ENCODE measurements at places on chromosomes 12 and 14. TPM values are rescaled to one million over a fixed set of nuclear protein-coding genes. Genes with fewer than 3 reads are reported as not detected.

The AMDHD1 gene
- total RNA-seq = 2.3 TPM

The CMA1 gene
- not detected for total RNA-seq

The POC1B gene
- 25.5 TPM for total RNA-seq

The LPAR5 gene
- total RNA-seq = 0.53 TPM

The HCAR2 gene
- total RNA-seq = 0.06 TPM

The GUCY2C gene
- total RNA-seq = not detected

The AGAP2 gene
- 0.23 TPM for total RNA-seq

The NELL2 gene
- total RNA-seq = not detected

The BMAL2 gene
- 17.4 TPM for total RNA-seq

The BHLHE41 gene
- 0.45 TPM for total RNA-seq

The SFSWAP gene
- 27.5 TPM for total RNA-seq

The MNAT1 gene
- 40.3 TPM for total RNA-seq

The TMCC3 gene
- total RNA-seq = 0.99 TPM

The TMEM117 gene
- total RNA-seq = 1.9 TPM

The RGS6 gene
- total RNA-seq = not detected

The SLC41A2 gene
- 21.1 TPM for total RNA-seq

The HOXC4 gene
- total RNA-seq = 3.1 TPM

The FAM234B gene
- total RNA-seq = 3.8 TPM

The MIP gene
- total RNA-seq = not detected

The MRPL42 gene
- total RNA-seq = 39.7 TPM

The SLC16A7 gene
- total RNA-seq = 0.10 TPM

The EML1 gene
- total RNA-seq = 29.0 TPM

The CARMIL3 gene
- 0.48 TPM for total RNA-seq

The GPX2 gene
- total RNA-seq = 236 TPM

The REP15 gene
- total RNA-seq = 0.30 TPM

The IGF1 gene
- not detected for total RNA-seq

The DAZAP2 gene
- 333 TPM for total RNA-seq

The LUM gene
- 0.49 TPM for total RNA-seq

The RNASE3 gene
- total RNA-seq = not detected

The INSM2 gene
- 0.05 TPM for total RNA-seq

The LRRIQ1 gene
- 0.49 TPM for total RNA-seq

The CIROP gene
- not detected for total RNA-seq

The MYH6 gene
- 0.10 TPM for total RNA-seq

The NANOG gene
- not detected for total RNA-seq

The KLRC2 gene
- total RNA-seq = 1.3 TPM

The VDR gene
- total RNA-seq = 3.5 TPM

The IL31 gene
- not detected for total RNA-seq

The PZP gene
- total RNA-seq = not detected
